ENCODE measurements at places on chromosomes 3 and 15.

GRCh38 chr15:99155961-99156443 lies 51.1 kb downstream of the SYNM start:
- no peak for DNase-seq

- DNase-seq, result no peak
These were observed 743.3 kb upstream of the BCHE start for GRCh38 chr3:166580561-166580960.

- no peak for DNase-seq
These were observed 13.3 kb downstream of the NLGN1 start for GRCh38 chr3:173410849-173411248.

GRCh38 chr15:35305946-35306345 lies 220.9 kb upstream of the NANOGP8 start:
- DNase-seq, result peak; percentile 85

DNA sequence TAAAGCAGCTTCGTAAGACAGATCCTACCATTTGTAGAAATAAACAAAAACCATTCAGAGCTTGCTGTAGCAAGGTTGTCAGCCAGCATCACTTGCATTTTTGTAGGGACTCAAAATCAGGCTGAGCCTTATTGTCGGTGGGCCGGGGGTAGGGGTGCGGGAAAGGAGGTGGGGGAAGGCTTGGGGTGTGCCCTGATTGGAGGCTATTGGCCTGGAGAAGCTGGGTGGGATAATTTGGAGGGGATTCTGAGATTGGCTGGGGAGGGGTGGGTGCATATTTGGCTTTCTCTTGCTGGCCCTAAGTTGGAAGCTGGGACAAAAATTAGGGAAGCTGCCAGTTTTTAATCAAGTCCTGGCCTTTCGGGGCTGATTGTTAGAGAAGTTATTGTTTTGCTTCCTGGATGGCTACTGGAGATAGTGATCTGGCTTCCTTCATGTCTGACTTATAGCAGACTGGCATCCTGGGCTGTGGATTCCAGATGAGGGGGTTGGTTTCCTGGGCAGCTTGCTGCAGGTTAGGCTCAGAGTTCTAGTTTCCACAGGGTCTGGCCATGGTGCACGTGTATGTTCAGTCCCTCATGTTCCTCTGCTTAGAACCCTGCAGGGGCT lies 22.8 kb downstream of the STOML1 start:
- no peak for DNase-seq

DNA sequence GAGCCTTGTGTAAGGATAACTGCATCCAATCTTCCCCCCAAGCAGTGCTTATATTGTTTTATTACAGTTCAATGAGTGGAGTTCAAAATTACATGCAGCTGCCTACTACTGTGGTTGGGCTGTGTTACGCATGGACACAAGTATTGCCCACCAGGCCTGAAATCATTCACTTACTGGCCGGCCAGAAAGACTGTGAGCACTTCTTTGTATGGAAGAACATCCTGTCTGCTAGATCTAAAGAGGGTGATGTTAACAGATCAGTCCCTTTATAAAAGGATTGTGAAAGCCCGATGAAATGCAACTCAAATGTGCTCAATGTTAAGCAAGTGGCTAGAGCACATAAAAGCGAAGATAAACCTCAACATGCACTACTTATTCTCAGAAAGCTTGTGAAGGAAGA lies 132.5 kb downstream of the FOXP1 start:
- no peak for DNase-seq

DNA sequence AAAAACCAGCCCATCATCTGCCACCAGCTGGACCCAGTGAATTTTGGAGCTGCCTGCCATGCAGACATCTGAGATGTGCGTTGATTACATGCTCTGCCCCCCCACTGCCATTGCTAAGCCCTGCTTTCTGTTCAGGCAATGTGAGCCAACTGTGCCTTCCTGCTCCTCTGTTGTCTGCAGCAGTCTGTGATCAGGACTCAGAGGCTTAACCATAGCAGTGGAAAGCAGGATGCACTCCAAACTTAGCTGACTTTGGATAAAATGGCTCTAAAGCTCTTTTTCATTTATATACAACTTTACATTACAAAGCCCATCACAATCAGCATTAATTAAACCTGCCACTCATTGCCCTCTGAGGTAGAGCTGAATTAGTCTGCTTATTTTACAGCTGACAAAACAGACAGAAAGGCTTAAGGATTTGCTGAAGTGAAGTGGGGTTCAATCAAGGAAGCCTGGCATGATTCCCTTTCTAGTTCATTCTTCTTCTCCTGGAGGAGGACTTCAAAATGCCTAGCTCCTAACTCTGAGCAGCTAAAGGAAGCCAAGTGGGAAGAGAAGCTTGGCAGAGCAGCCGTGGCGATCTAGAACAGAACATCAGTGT lies 15.7 kb upstream of the RPS27L start:
- no peak for DNase-seq

GRCh38 chr15:94119298-94119811 lies 112.0 kb upstream of the MCTP2 start:
- DNase-seq, result no peak

- no peak for DNase-seq
These were observed 72.7 kb upstream of the TSPAN3 start for GRCh38 chr15:77143616-77144015.

DNA sequence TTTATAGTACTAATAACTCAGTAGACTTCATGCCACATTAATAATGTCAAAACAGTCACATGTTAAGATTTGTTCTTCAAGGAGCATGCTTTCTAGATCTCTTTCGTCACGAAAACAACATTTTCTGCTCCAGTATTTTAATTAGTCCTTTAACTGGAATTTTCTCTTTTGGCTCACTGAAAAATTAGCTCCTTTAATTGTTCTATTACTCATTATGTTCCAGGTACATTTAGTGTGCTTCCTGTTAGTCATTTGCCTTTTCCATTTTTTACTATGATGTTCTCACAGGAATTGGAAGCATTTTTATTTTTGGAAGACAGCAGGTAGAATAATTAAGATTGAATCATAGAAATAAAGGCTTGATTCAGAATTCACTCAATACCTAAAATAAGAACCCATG lies 111.2 kb downstream of the SLC9A9 start:
- peak; percentile 37 for DNase-seq

DNA sequence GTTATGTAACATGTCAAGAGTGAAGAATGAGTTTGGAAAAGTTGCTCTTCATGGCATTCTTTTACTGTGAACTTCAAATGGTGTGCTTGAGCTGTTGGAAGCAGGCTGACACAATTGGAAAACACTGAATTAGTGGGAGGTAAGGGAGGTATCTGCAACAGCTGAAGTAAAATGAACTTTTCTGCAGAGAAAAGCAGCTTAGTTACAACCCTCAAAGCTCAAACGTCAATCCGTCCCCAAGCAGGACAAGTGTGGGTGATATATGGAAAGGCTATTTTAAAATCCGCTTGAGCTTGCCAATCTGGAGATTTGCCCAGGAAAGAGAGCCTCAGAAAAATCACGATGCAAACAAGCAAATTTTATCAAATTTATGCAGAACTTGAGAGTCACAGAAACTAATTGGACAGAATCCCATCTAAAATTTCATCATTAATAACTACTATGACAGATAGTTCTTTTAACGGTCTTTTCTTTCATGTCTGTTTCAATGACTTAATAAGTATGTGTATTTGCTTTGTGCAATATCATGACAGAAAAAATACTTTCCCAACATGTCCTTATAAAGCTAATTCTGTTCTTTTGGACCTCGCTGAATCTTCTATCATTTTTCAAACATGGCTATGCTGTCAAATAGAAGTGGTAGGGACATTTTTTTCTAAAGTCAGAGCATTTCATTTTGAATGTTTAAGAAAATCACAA lies 266.6 kb upstream of the SLITRK3 start:
- no peak for DNase-seq

GRCh38 chr3:187919048-187919447 lies 173.8 kb upstream of the BCL6 start:
- no peak for DNase-seq

GRCh38 chr3:62319570-62320243 lies 53.6 kb downstream of the FEZF2 start:
- DNase-seq, result no peak

DNA sequence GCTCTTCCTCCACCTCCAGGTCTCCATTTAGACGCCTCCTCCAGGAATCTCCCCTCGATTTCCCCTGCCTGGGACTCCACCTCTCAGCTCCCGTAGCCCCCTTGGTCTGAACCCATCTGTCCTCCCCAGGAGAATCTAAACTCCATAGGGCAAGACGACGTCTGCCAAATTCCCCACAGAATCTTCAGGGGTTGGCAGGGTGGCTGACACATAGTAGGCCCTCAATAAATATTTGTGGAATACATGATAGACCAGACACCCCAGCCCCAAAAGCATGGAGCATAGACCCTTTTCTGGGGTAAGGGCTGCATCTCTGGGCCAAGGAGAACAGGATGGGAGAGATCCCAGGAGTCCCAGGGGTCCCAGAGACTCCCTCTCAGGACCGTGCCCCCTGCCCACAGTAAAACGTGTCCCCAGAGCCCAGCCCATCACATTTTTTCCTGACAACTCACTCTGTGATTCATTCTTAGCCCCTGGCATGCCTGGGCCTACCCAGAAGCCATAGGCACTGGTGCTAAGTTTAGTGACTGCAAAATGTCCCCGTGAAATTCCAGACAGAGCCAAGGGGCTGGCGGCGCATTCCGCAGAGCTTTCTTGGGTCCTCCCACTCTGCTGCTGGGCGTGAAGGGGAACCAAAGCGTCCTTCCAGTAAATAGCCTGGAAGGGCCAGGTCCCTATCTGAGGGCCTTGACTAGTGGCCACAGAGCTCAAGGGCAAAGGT lies 78.0 kb upstream of the SLC6A6 start:
- peak; percentile 47 for DNase-seq

DNA sequence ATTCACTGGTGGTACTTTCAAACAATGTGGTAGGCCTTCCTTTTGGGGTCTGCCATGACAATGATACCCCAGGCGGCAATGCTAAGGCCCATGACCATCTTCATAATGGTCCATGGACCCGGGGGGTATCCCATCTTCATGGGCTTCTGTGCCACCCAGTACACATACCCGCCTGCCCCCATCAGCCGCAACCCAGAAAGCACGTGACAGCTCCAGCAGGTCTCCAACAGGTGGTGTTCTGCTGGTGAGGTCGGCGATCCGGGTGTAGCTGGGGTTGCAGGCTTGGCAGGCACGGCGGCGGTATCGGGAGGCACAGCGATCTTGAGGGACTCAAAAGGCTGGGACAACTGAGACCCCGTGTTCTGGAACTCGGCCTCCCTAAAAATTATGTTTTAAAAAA lies 214.5 kb downstream of the SNRPN start:
- DNase-seq, result no peak

DNA sequence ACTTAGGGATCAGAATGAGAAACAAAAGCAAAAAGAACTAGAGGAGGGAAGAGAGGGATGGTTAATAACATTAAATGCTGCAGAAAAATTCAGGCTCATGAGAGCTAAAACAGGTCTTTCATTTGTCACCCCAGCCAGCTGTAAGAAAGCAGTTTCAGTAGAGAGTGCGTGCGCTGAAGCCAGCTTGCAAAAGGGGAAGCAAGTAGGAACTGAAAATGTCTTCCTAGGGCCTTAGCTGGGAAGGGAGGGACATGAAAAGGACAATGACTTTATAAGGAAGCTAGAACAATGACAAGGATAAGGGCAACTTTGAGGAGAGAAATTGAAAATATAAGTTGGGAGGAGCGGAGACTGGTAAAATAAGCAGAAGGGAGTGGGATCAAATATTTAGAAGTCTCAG lies 3.1 kb downstream of the CIAO2A start:
- DNase-seq, result no peak

- DNase-seq, result no peak
These were observed 292.0 kb downstream of the ZIC1 start for GRCh38 chr3:147701195-147701594.
